ENCODE measurements at places on chromosomes 1 and 21.

- no peak for DNase-seq
Observed at GRCh38 chr1:196070940-196071339, 537.3 kb downstream of the KCNT2 start.

- DNase-seq: no peak
Observed at GRCh38 chr21:35896060-35896459, 164.3 kb downstream of the SETD4 start.

DNA sequence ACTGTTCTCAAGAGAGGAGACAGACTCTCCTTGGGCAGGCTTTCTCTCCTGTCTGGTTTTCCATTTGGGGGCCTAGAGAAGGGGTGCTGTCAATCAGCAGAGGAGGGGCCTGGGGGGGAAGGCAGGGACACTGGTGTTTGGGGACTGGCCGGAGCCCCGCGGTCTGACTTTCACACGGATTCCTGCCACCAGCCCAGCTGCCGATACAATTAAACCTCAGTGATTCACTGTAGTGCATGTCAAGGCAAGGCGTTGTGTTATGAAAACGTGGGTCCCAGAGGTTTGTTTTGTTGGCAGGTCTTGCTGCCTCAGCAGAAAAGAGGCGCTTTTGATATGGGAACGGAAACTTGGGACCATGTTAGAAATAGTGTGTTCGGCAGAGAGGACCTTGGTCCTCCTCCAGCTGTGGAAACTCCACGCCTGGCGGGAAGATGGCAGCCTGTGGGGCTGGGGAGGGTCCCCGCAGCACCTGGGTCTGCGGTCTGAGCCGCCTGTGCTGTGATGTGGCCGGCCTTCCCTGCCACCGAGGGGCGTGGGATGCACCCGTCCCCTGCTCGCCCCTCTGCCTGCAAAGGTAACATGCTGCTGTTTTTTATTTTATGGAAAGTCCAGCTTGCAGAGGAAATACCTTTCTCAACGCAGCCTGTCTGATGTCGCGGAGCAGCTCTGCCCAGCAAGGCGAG lies 47.6 kb downstream of the SPSB1 start:
- no peak for DNase-seq

- peak; percentile 29 for DNase-seq
Observed at GRCh38 chr1:70504176-70504820, 93.2 kb downstream of the CTH start.

GRCh38 chr1:104592926-104593325 lies 843.2 kb downstream of the AMY1C start:
- DNase-seq: no peak

GRCh38 chr1:57336793-57337192 lies 87.1 kb downstream of the DAB1 start:
- no peak for DNase-seq

DNA sequence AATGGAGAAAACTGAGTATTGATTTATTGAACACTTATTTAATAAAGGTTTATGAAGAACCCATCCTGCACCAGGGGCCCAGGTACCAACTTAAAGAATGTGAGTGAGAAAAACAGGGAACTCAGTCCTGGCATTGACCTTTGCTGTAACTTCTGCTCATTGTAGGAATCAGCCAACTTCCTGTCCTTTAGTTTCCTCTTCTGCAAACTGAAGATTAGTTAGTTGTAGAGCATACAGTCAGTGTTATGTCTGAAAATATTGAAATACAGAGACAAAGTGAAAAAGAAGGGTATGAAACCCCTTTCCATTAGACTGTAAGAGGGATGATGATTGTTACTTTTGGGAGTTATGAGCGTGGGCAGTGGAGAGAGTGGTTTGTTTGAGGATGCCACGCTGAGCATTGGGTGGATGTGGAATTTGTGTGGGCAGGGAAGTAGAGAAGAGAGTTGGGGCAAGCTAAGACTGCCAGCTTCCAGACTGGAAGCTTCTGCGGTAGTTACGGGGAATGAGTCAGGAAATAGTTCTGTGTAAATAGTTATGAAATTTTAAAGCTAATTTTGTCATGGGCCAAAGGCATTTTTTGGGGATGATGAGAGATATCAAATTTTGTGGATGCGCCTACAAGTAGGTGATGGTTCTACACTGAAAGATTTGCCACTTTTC lies 89.2 kb downstream of the GPR88 start:
- DNase-seq: no peak

GRCh38 chr1:166999075-166999474 lies 10.0 kb downstream of the MAEL start:
- no peak for DNase-seq

DNA sequence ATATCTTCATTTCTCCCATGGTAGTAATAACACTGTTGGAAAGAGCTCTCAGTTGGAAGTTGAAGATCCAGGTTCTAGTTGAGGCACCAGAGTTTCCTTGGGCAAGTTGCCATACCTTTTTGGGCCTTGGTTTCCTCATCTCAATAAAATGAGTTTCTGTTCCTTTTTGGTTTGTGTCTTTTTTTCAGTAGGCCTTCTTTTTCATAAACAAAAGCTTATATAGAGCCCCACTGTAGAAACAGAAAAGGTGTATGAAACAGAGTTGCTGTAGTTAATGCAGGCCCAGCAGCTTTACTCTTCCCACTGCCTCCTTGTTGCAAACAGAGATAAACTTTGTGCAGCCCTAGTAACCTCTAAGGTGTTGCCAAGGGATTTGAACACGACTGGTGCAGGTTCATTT lies 41.7 kb downstream of the WNT4 start:
- DNase-seq: no peak

DNA sequence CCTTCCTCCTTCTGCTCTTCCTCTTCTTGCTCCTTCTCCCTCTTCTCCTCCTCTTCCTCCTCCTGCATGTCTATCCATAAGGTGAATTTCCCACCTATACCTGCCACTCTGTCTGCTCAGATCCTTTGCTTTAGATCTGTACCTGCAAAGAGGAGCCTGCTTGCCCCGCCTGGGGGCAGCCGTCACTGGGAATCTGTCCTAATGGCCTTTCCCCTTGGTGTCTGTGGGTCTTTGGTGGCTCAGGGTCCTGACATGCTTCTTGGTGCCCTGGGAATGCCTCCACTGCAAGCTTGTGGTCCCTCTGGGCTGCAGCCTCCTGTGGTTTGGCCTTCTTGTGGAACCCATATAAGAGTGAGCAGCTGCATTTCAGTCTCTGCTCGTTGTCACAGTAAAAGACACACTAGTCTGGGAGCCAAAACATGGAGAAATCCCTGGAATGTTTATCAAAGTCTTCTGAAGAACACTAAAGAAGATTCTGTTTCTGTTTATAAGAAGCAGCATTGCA lies 79.5 kb upstream of the CSF3R start:
- no peak for DNase-seq

GRCh38 chr1:26177182-26177684 lies at the start of gene CNKSR1:
TSS of gene CNKSR1 (plus strand) at chr1:26177491. CDS start at chr1:26177548, 57 bp downstream.
- DNase-seq: no peak

GRCh38 chr1:11134251-11134897 lies 34.7 kb upstream of the EXOSC10 start:
- no peak for DNase-seq

GRCh38 chr1:80448081-80448480 lies 1352.7 kb upstream of the ADGRL2 start:
- no peak for DNase-seq

GRCh38 chr1:175394739-175395138 lies 202.2 kb upstream of the KIAA0040 start:
- no peak for DNase-seq

GRCh38 chr1:202967684-202968281 lies 726 bp upstream of the CYB5R1 start:
- DNase-seq: peak; percentile 23

DNA sequence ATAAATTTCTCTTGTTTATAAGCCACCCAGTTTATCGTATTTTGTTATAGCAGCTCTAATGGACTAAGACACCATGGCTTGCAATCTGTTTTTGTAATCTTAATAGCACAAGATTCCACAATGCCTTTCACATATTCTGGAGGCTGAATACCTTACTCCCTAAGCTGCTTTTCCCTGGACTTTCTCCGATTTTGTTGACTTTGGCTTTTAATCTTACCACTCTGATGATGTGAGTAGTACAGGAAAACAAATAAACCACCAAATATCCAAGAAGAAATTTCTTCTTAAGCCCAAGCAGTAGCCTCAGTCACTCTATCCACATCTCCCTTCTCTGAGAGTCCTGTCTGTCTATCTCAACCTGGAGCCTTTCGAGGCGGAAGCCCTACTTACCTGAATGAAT lies 838.6 kb downstream of the LTN1 start:
- no peak for DNase-seq

DNA sequence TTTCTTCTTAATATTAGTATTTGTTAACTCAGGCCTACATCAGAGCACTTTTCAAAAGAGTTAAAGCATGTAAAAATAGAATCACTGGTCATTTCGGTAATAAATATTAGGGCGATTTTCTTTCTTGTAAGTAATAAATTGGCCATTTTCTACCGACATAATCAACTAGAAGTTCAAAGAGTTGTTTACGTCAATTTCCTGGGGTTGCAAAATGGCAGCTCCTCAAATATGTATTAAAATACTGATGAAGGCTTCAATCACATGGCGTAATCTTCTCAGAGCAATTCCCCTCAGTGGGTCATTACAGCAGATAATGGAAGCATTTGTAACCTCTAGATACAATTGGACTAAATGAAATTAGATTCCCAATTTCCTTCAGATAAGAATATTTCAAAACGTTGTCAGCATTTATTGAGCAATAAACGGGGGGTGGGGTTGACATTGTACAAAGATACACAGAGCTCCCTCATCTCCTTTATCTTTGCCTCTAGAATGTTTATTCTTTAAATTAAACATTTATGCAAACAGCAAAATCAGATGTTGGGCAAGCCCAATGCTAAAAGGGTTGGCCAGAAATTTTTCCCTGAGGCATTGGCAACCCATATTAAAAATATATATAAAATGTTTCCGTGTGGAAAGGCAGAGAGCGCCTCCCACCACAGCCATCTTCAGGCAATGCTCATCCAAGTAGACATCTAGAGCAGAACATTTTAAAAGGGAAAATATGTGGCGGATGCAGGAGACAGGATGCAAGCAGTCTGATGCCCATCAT lies 240.6 kb downstream of the NCAM2 start:
- no peak for DNase-seq

DNA sequence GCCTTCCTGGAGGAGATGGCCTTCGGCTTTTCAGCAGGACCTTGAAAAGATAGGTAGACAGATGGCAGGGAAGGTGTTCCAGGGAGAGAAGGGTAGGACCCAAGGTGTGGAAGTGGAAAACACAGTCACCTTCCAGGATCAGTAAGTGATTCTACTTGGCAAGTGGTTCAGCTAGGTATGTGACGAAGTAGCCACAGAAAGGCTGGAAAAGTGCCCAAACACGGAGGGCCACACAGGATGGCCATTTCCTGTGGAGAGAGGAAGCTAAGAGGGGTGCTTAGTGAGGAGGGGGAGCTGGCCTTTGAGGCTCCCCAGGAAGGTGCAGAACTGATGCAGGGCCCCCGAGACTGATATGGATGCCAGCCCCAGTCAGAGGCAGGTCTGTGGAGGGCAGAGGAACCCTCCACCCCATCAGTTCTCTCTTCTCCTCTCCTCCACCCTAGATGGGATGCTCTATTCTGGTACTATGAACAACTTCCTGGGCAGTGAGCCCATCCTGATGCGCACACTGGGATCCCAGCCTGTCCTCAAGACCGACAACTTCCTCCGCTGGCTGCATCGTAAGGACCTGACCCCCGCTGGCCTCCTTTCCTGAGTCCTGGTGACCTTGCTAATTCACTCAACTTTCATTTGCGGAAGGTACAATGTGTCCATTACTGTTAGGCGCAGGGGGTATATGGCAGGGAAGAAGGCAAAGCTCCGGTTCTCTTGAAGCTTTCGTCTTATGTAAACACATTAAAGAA lies 6.8 kb downstream of the SEMA4A start:
- no peak for DNase-seq

GRCh38 chr1:203437696-203438315 lies 37.8 kb upstream of the PRELP start:
- DNase-seq: no peak

- DNase-seq: no peak
Observed at GRCh38 chr21:17673261-17674020, 60.7 kb upstream of the BTG3 start.

DNA sequence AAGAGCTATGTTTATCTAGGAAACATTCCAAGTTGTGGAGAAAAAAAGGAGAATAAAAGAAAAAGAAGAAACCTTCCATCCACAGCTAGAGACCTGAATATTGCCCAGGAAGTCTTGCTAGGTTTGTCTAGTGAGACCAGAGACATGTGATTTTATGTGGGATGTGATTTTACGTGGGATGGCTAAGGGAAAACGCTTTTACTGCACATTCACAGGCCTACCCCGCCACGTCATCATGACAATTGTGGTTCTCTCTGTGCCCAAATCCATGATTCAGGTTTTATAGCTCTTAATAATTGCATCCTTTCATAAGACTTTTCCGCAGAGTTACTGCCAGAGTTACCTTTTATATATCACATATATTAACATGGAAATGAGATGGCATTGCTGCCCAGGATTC lies 86.4 kb upstream of the SSX2IP start:
- no peak for DNase-seq

DNA sequence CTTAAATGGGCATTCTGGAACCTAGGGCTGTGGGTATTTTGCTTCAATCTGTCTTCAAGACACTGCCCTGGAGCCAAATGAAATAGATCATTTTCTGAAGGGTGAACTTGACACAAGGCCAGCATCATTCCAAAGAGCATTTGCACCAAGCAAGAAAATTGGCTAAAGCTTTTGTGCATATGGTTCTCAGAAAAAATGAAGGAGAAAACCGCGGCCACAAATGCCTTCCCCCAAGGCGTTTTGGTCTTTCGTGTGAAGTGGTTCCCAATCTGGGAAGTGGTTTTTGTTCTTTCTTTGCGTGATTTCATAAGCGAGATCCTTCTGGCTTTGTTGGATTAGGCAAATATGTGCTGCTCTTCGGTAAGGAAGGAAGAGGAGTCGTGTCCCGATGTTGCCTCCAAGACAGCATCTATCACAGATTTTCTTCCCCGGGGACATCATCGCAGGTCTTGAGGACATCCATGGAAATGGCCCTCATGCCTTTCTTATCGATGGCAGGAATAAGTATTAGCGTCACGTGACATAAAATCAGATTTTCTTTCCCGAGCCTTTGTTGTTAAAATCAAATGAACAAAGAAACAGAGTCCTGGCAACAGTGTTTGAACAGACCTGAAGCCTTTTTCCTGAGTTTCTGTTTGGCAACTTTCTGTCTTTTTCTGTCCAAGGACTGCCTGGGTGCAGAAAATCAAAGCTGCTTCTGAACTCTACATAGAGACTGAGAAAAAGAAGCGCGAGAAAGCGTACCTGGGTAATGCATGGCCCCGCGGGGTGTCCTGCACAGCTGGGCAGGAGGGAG lies 31.0 kb downstream of the ATP5PO start:
- no peak for DNase-seq

GRCh38 chr1:218415726-218416125 lies 70.6 kb downstream of the TGFB2 start:
- no peak for DNase-seq

DNA sequence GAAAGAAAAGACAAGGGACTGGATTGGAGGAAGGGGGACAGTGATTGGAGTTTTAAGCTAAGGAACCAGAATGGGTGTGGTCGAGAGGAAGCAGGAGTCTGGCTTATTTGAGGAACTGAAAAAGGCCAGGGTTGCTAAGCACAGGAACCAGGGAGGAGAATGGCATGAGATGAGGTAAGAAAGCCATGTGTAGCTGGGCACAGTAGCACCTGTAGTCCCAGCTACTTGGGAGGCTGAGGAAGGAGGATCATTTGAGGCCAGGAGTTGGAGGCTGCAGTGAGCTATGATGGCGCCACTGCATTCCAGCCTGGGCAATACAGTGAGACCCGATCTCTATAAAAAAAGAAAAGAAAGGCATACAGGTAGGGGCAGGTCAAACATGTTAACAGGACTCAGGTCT lies 8.1 kb upstream of the KHDRBS1 start:
- no peak for DNase-seq

GRCh38 chr1:159880430-159880829 lies 18.0 kb upstream of the VSIG8 start:
- no peak for DNase-seq

GRCh38 chr1:18907021-18907916 lies 4.9 kb upstream of the ALDH4A1 start:
- DNase-seq: peak; percentile 59
